ENCODE measurements at places on chromosomes 6 and 20. TPM values are rescaled to one million over a fixed set of nuclear protein-coding genes. Genes with fewer than 3 reads are reported as not detected.

The SLC35F1 gene
- not detected for total RNA-seq

The TXLNB gene
- 0.13 TPM for total RNA-seq

The PLEKHG1 gene
- total RNA-seq, result 9.4 TPM

The MCM3 gene
- total RNA-seq, result 263 TPM

GRCh38 chr20:3819411-3820047 lies 818 bp upstream of the AP5S1 start:
- peaks cover 7% of the 10 kb centered on the region for H3K36me3 ChIP-seq
- peak overlapping the region; percentile 82 for H3K4me3 ChIP-seq
- H3K27me3 ChIP-seq, result no peaks in the 10 kb centered on the region
- no peak for DNase-seq
- peak overlapping the region; percentile 94 for H3K27ac ChIP-seq

DNA sequence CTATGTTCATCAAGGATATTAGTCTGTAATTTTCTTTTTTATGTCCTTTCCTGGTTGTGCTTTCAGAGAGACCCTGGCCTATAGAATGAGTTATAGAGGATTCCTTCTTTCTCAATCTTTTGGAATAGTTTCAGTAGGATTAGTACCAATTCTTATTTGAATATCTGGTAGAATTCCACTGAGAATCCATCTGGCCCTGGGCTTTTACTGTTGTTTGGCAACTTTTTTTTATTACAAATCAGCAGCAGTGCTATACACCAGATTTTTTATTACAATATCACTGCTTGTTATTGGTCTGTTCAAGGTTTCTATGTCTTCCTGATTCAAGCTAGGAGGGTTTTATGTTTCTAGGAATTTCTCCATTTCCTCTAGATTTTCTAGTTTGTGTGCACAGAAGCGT lies 50.0 kb upstream of the NRSN1 start:
- H3K27me3 ChIP-seq, result no peaks in the 10 kb centered on the region
- no peaks in the 10 kb centered on the region for H3K36me3 ChIP-seq
- no peaks in the 10 kb centered on the region for H3K4me1 ChIP-seq
- H3K27ac ChIP-seq, result no peak overlapping the region
- no peak overlapping the region for H3K4me3 ChIP-seq

GRCh38 chr6:160226118-160226591 lies 32.5 kb downstream of the SLC22A2 start:
- no peak overlapping the region for H3K4me3 ChIP-seq
- no peak for DNase-seq
- no peak overlapping the region for H3K27ac ChIP-seq
- no peaks in the 10 kb centered on the region for H3K36me3 ChIP-seq
- H3K27me3 ChIP-seq, result no peaks in the 10 kb centered on the region
- no peaks in the 10 kb centered on the region for H3K4me1 ChIP-seq

- no peak for DNase-seq
- no peaks in the 10 kb centered on the region for H3K4me1 ChIP-seq
- no peak overlapping the region for H3K4me3 ChIP-seq
Measured at GRCh38 chr20:39136798-39137197, 174.7 kb downstream of the DHX35 start.

DNA sequence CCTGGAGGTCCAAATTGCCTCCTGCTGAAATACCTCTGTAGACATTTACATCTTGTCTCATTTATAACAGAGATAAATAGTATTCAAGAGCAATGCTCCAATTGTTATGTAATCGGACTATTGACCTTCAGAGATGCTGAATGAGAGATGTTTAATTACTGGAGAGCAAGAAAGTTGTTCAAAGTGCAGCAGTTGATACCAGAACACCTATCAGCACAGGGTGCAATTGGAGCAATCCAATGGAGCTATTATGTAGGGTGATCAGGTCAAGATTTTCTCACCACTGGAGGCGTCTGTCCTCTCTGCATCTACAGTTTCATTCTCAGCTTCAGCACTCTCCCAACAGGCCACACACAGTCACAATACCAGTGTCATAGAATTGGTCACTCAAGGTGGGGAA lies 19.5 kb upstream of the TMX4 start:
- no peak overlapping the region for H3K27ac ChIP-seq
- H3K4me1 ChIP-seq, result no peaks in the 10 kb centered on the region
- H3K4me3 ChIP-seq, result no peak overlapping the region
- DNase-seq, result no peak
- peaks cover 4% of the 10 kb centered on the region for H3K27me3 ChIP-seq
- no peaks in the 10 kb centered on the region for H3K36me3 ChIP-seq

GRCh38 chr6:97656236-97656635 lies 373.2 kb upstream of the MMS22L start:
- H3K27ac ChIP-seq, result no peak overlapping the region
- DNase-seq, result no peak
- H3K36me3 ChIP-seq, result no peaks in the 10 kb centered on the region
- H3K27me3 ChIP-seq, result no peaks in the 10 kb centered on the region
- no peaks in the 10 kb centered on the region for H3K4me1 ChIP-seq

- no peaks in the 10 kb centered on the region for H3K36me3 ChIP-seq
- no peak overlapping the region for H3K4me3 ChIP-seq
- no peak for DNase-seq
- no peak overlapping the region for H3K27ac ChIP-seq
Measured at GRCh38 chr6:107368471-107368870, 90.9 kb downstream of the PDSS2 start.

DNA sequence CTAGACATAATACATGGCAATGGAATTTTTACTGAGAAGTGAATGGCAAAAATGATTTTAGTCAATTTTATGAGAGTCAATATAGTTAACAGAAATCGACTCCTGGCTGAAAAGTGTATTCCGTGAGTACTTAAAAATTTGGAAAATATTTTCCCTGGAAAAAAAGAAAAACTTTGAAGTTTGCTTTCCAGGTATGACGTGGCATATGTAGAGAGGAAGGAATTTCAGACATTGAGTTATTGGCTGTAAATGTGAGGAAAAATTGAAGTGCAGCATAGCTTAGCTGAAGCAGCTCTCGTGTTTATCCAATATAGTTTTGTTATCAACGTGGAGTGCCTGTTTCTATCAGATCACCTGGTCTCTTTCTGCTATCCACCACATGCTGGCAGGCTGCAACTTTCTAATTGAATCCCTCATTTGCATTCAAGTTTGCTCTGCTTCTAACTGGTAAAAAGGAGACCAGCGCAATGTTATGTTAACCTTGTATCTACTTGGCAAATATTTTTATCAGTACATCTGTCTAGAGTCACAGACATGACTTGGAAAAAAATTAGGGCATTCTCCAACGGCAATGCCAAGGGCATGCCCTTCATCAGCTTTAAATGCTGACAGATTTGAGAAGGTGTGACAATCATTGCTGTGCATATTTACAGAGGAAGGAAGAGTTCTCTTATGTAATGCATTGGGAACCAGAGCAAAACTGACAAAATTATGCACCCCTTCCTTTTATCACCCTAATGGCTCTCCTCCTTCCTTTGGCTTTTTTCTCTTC lies 1102.8 kb upstream of the FLRT3 start:
- DNase-seq, result no peak
- no peak overlapping the region for H3K4me3 ChIP-seq
- H3K4me1 ChIP-seq, result no peaks in the 10 kb centered on the region
- no peaks in the 10 kb centered on the region for H3K36me3 ChIP-seq
- H3K27me3 ChIP-seq, result no peaks in the 10 kb centered on the region

GRCh38 chr6:167151648-167152047 lies 6.1 kb downstream of the GPR31 start:
- H3K27ac ChIP-seq, result no peak overlapping the region
- H3K4me1 ChIP-seq, result no peaks in the 10 kb centered on the region
- H3K4me3 ChIP-seq, result no peak overlapping the region
- no peaks in the 10 kb centered on the region for H3K36me3 ChIP-seq
- DNase-seq, result no peak

DNA sequence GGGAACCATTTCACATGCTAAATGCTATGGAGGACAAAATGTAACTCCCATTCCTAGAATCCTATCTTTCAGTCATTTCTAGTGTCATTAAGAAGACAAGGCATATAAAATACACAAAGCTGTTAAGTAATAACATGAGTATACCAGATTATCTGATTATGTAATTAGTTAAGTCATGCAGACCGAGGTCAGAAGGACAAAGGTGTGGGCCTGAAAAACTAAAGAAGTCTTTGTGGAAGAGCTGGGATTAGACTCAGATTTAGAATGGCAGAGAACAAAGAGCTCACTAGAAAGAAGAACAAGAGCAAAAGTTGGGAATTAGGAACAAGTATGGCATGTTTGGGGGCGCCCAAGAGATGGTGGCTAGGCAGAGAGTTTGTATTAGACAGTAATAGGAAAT lies 37.0 kb downstream of the EFHC1 start:
- no peak overlapping the region for H3K27ac ChIP-seq
- no peaks in the 10 kb centered on the region for H3K36me3 ChIP-seq
- H3K4me1 ChIP-seq, result no peaks in the 10 kb centered on the region
- no peak for DNase-seq
- H3K27me3 ChIP-seq, result no peaks in the 10 kb centered on the region
- H3K4me3 ChIP-seq, result no peak overlapping the region
